ENCODE measurements at places on chromosomes 4 and X.

DNA sequence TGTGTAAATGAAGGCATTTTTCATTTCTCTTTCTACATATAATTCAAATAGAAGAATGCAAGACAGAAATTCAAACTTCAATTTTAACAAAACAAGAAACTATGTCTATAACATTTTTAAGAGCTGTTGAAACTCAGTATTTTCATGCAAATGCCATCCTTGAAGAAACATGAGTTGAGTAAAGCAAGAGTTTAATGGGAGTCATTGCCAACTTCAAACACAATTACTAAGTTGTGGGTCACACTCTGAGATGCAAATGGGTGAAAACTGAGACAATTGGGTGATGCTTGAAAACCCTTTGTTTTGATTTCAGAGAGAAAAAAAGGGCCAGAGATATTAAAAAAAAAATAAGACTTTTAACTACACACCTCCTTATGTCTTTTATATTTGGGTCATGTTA is 865.9 kb downstream of the FAT4 start:
- no peak for DNase-seq

- no peak for DNase-seq
Observed at GRCh38 chr4:10688846-10689245, 4.3 kb upstream of the CLNK start.

GRCh38 chr4:95073646-95074045 is 315.9 kb downstream of the BMPR1B start:
- no peak for DNase-seq

- DNase-seq, result no peak
Observed at GRCh38 chr4:40327340-40327739, 7.8 kb upstream of the CHRNA9 start.
